Activated naive CD4-positive, alpha-beta T cell treated with anti-CD3 and anti-CD28 coated beads, Interleukin-2, amount 50 U/mL, for 72 hours (primary cell): ENCODE measurements at places on chromosomes 6 and 20.

DNA sequence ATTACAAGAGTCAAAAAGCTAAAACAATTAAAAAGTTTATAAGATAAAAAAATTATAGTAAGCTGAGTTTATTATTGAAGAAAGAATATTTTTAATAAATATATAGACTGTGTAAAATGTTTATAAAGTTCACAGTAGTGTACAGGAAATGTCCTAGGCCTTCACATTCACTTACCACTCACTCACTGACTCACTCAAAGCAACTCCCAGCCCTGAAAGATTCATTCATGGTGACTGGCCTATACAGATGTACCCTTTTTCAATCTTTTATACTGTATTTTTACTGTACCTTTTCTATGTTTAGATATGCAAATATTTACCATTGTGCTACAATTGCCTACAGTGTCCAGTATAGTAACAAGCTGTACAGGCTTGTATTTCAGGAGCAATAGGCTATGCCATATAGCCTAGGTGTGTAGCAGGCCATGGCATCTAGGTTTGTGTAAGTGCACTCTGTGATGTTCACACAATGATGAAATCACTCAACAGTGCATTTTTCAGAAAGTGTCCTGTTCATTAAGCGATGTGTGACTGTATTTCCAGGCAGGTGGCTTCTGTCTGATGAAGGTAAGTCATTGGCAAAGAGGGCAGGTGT is 130.2 kb downstream of the BTBD3 start:
- no peak for DNase-seq

GRCh38 chr6:162974685-162975084 is 246.9 kb downstream of the PACRG start:
- DNase-seq: no peak

DNA sequence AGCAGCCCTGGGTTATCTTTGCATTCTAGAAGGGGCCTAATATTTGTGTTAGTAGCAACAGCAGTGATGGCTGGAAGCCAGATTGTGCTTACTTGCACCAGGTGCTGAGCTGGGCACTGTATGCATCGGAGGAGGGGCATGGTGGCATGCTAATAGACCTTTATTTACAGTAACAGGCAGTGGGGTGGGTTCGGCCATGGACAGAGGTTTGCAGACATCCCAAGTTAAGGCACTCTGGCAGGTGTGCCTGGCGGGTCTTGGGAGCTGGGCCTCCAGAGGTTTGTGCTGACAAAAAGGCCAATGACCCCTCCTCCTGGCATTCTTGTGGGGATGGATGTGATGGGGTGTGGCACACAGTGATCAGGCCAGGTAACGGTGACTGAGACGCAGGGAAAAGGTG is 39.0 kb upstream of the CD93 start:
- no peak for DNase-seq

DNA sequence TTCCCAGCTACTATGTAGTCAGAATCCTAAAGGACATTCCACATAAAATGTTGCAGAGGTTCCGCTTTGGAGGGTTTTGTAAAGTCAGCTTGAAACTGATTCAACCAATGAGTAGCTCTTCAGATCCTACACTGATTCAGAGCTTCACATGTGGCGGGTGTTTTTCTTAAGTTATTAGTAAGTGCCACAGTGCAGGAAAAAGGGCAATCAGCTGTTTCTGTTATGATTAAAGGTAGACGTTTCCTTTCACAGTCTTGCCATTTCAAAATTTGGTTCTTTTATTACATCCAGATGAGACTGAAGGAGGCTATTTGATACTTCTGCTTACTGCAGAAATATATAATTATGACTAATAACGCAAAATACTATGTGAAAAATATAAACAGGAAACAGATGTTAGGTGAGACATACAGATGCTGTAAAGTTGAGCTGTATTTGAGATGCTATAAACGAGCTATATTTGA is 443.9 kb downstream of the CDKAL1 start:
- no peak for DNase-seq

DNA sequence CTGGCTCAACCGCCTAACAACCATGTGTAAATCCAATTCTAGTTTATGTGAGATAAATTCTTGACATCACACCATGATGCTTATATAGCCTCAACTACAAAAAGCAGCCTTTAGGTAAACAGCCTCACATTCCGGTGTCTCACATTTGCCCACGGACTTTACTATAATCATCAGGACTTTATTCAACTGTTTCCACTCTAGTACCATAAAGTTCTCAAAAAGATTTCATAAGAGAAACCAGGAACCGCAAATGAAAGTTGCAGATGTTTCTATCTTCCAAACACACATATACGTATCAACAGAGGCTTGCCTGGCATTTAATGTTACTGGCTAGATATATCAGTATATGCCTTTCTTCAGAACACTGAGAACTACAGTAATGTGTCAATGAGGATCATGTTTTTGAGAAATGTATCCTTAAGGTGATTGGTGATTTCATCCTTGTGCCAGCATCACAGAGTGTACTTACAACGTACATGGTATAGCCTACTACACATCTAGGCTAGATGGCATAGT is 80.0 kb downstream of the EPB41L2 start:
- no peak for DNase-seq
